ENCODE measurements at places on chromosomes 1 and 21.

DNA sequence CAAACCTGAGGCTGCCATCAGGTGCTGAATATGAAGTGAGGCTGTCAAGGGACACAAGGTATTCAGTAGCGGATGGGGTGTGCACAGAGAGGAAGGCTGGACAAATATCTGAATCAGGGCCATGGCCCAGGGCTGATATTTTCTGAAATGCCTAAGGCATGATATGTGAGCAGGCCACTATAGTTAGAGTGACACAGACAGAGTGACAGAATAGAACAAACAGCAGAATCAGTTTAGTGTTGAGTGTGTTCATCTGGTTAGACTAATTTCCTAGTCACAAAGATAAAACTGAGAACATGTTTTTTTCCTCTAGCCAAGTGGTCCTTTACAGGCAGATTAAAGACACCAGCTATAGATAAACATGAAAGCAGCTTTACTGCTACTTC is 3.9 kb downstream of the OVAAL start:
- DNase-seq: no peak

- no peak for DNase-seq
Observed at GRCh38 chr1:8652467-8653046, 164.9 kb downstream of the RERE start.

DNA sequence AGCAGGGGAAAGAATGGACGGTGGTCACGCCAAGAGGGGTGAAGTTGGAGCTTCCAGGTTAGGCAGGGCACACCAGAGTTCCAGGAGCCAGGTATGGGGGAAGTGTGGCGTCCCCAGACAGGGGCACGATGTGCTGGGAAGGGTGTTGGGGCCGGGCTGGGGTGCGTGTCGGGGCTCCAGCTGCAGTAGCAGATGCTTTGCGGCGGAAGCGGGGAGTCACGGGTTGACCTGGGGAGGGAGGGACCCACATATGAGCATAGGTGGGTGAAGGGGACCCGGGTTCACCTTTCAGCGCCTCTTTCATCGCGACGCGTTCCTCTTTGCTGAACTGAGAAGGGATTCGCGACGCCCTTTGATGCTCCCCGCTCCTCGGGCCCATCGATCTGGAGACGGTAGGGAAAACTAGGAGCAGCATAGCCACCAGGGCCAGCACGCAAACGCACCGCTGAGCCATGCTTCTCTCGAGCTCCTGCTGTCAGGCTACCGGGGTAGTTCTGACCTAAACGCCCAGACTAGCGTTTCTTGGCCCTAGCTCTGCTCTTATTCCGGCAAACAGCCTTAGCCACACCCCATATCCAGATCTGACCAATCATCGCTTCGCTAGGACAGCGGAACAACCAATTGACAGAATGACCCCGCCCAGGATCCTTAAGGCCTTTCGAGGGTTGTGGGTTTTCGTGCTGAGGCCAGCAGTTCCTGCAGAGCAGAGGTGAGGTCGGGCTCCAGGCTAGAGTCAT is at the start of gene PM20D1:
TSS of gene PM20D1 (minus strand) at position 514 of the 737 bp plus-strand sequence. CDS start at position 454, 60 bp downstream.
- DNase-seq: no peak

- DNase-seq: no peak
Observed at GRCh38 chr1:28096210-28097099, 8.0 kb upstream of the EYA3 start.

- DNase-seq: no peak
Observed at GRCh38 chr21:34995979-34996303, 53.2 kb downstream of the RUNX1 start.

GRCh38 chr1:225915538-225915991 is 8.5 kb downstream of the PYCR2 start:
- DNase-seq: no peak

DNA sequence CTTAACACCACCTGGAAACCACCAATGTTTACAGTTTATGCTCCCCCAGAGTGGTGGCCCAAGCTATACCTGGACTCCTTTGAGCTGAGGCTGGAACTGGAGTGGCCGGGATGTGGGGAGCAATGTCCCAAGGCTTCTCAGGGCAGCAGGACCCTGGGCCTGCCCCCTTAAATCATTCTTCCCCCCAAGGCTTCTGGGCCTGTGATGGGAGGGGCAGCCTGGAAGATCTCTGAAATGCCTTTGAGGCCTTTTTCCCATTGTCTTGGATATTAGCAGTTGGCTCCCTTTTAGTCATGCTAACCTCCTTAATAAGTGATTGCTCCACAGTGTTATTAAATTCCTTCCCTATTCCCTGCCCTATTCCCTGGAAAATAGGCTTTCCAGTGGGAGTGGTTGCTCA is 185.8 kb downstream of the HS2ST1 start:
- DNase-seq: no peak

DNA sequence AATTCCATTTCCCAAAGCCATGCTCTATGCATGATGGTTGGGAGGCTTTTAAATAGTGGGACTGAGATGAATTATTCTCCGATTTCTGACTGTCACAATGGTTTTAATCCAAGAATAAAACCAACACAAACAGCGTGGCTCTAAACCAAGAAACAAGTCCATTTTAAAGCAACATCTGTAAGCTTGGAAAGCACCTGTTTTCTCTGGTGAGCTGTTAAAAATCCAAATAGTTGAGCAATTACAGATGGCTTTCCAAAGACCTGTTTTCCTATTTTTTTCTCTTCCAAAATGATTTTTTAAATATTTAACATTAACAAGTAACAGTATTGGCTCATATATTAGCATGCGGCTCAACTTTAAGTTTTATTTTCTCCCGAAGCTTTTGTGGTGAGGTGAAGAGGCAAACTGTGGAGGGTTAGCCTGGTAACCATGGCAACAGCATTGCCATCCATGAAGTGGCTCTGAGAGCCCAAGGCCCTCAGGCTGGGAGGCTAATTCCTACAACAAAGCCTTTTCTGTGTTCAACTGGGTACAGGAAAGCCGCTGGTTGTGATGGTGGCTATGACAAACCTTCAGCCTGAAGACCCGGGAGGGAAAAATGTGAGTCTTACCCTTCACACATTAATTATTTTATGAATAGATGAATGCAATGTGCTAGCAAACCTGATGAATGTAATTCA is 56.7 kb upstream of the B3GALT5 start:
- DNase-seq: peak; percentile 75

GRCh38 chr1:113895961-113896360 is 8.6 kb upstream of the BCL2L15 start:
- DNase-seq: no peak

DNA sequence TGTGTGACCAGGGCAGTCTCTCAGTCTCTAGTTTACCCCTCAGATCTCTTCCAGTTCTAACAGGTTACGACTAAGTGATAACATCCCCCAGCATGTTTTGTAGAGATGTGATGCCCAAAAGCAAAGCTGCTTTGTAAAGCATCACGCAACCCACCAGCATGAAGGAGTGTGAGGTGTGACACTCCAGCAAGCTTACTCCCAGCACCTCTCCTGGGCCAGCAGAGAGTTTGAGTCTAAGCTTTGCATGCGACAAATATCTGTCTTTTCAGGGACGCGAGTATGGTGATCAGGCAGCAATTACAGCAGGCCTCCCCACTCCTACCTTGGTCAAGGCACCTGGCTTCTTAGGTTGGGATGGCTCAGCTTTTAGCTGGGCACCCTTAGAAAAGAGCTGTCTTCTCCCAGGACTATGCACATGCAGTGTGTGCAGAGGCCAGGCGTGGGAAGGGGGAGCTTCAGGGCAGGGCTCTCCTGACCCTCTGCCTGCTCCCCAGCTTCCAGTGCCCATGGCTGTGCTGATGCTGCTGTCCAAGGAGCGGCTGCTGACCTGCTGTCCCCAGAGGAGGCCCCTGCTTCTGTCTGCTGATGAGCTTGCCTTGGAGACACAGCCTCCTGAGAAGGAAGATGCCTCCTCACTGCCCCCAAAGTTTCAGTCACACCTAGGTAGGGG is 48.2 kb downstream of the ELK4 start:
- no peak for DNase-seq

DNA sequence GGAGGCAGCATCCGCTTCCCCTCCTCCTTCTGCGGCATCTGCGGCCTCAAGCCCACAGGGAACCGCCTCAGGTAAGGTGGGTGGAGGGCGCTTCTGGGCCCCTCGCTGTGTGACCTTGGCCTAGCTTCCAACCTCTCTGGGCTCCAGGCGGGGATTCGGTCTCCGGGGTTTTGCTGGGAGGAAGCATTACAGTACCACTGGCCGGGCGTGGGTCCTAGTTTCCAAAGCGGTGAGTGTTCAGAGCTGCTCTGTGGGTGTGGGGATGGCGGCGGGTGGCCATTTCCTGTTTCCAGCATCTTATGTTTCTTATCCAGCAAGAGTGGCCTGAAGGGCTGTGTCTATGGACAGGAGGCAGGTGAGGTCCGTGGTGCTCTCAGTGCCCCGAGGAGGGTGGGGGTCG is 11.6 kb downstream of the FAAH start:
- no peak for DNase-seq

GRCh38 chr1:201042779-201043461 is 19.4 kb upstream of the KIF21B start:
- peak; percentile 39 for DNase-seq

- no peak for DNase-seq
Observed at GRCh38 chr1:8456308-8456912, 138.5 kb downstream of the SLC45A1 start.

DNA sequence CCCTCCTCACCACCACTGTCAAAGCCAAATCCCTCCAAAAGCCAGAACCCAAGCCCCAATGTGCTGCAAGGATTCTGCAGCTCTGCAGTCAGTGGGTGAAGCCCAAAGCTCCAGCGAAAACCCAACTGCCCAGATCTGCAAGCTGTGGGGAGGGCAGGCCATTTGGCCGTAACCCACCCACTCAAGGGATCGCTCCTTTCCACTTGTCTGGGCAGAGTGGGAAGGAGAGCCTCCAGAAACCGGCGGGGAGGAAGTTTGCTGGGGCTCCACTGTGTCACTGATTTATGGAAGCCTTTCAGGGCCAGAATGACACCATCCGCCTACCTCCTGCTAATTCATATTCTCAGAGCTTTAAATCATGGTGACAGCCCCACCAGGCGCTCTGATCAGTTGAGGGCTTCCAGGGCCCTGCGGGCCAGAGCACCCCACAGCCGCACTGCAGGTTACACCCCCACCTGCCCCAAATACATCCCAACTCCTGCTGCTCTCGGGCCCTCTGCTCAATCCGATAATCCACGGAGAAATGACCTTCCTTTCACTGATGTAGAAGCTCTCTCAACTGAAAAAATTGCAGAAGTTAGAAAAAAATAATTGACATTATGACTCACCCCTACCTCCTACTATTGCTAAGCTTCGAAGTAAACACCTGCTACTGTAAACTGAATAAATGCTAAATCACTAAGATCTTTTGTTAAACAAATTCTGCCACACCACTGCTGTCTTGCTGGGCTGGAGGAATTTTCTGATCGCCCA is 40.6 kb upstream of the RAB4A start:
- DNase-seq: no peak

DNA sequence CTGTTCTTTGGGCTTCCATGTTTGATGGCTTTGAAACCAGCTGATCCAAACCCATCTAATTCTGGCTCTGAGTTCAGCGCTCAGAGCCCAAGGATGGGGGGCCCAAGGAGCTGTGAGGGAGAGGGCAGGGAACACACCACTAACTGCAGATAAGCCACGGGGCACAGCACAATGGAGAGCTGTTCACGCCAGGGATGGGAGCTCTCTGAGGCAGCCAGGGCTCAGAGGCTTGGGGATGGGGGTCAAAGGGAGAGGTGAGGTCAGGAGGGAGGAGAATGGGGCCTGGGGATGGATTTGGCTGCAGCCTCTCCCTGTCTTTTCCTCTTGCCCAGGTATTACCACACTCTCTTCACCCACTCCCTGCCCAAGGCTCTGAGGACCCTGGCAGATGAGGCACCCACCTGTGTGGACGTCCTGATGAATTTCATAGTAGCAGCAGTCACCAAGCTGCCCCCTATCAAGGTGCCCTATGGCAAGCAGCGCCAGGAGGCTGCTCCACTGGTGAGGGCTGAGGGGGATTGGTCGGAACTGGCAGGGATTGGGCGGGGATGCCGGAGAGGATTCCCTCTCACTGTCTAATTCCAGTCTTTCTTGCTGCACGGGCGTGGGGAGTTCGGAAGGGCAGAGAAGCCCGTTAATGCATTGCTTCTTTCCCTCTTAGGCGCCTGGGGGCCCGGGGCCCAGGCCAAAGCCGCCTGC is 11.3 kb downstream of the SLC30A2 start:
- DNase-seq: no peak

- DNase-seq: no peak
Observed at GRCh38 chr1:64530969-64531692, 61.2 kb downstream of the CACHD1 start.

DNA sequence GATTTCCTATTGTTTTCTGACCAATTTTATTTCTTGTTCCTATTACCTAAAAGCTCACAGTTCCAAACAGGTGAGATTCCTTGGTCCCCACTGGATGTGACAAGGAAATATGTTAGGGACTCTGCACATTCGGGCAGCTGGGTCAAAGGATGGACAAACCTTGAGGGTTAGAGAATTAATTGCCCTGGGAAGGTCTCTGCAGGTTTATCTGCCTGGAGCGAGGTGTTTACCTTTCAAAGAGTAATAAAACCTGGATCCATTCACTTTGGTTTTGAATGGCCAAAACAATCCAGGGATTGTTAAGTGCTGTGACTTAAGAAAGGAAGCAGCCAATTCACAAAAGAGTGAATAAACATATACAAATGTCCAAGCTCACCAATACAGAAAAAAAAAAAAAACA is 33.6 kb upstream of the RAB4A start:
- DNase-seq: no peak

DNA sequence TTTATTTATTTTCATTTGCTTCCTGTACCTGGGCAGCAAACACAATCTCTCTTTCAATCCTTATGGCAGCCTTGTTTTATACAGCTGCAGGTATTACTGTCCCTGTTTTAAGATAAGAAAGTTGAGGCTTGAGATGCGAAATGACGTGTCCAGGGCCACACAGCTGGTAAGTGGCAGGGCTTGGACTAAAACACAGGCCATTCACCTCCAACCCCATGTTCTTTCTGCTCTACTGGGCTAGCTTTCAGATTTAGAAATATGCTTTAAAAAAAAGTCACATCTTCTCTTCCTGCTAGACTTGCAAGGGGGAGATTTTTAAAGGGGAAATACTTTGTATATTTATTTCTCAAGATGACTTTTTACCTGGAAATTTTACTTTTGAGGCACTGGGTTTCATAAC is 62.8 kb downstream of the CNST start:
- DNase-seq: no peak

DNA sequence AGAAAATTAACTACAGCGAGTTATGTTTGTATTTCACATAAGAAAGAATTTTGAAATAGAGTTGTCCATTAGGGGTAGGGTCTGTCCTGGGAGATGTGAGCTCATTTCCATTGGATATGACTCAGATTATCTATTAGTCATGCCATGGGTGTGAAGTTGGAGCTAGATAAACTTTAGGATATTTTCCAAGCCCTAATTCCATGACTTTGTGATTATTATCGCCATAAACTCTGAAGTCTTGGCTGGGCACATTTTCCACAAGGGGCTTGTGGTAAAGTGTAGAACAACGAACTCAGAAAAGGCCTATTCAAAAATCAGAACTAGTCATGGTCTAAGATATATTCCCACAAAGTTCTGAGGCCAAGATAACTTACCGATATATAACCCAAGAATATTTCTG is 396.6 kb downstream of the DPYD start:
- no peak for DNase-seq

Data from NCI-H1417 treated with DMSO at 0.1 percent for 48 hours (cell line).